ENCODE measurements at places on chromosomes 13 and 19.

- DNase-seq, result no peak
Measured at GRCh38 chr19:42552086-42553065, 24.1 kb upstream of the CEACAM1 start.

- no peak for DNase-seq
Measured at GRCh38 chr19:34226036-34226435, 28.3 kb upstream of the GARRE1 start.

DNA sequence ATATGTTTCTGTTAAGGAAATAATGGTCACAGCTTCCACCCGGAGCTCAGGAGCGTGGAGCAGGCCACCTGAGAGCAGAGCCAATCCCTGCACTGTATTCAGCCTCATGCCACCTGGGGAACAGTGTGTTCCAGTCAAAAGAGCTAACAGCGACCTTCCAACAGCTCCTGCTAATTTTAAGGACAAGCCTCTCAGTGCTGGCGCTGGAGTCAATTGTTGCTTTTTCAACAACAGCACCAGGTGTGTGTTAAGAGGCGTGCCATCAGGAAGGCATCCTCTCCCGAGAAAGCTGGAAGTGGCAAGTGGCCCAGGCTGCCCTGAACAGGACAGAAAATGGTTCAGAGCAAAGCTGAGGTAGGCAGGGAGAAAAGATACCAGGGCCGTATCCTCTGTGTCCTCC, 102.0 kb downstream of the CACNA1A start:
- DNase-seq, result no peak

GRCh38 chr19:50368649-50369570, 3.5 kb upstream of the NAPSA start:
- DNase-seq, result peak; percentile 83

GRCh38 chr13:74190999-74191398, 56.8 kb upstream of the KLF12 start:
- DNase-seq, result peak; percentile 9

DNA sequence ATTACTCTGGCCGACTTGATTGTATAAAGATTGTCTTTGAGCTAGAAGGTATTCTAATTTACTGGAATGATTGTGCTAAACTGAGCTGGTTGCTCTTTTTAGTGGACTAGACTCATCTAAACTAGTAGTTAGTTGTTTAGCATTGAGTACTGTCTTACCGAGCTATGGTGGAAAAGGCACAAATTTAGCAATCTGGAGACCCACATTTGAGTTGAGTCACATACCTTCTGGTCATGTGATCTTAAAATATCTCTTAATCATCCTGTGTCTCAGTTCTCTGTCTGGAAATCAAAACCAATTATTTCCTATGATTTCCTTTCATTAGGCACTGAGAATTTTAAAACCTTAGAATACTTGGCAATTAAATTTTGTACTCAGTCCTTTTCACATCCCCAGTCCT, 349.5 kb downstream of the IRS2 start:
- DNase-seq, result no peak

DNA sequence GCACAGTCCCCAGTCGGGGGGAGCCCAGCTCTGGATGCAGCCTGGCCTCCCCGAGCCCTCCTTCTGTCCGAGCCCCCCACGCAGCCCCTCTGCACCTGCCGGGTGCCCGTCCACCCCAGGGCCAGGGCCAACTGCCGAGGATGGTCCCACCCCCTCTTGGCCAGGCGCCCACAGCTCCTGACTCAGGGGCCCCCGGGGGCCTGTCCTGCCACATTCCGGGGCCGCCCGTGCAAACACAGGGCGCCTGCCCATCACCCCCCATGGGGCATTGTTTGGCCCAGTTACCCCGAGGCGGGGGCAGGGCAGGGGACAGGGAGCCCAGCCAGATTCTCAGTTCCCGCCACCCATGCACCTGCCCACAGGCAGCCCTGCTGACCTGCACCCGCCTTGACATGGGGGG, 5.3 kb upstream of the TCF3 start:
- no peak for DNase-seq

- no peak for DNase-seq
Measured at GRCh38 chr19:11397089-11397610, 13.0 kb upstream of the EPOR start.

GRCh38 chr19:13764101-13764807, at the start of gene MRI1:
TSS of gene MRI1 (plus strand) at chr19:13764522. CDS start at chr19:13764589, 67 bp downstream.
- peak; percentile 68 for DNase-seq

- DNase-seq, result no peak
Measured at GRCh38 chr19:11538232-11539036, at the start of gene CNN1. TSS of gene CNN1 (plus strand) at chr19:11538851. CDS start at chr19:11538928, 77 bp downstream.

All from CD4-positive, alpha-beta T cell treated with Interleukin-21 for 1 hour (primary cell).